ENCODE measurements at places on chromosomes 5 and 9.

- no peak for DNase-seq
Observed at GRCh38 chr5:160366230-160366629, 4.2 kb downstream of the C1QTNF2 start.

DNA sequence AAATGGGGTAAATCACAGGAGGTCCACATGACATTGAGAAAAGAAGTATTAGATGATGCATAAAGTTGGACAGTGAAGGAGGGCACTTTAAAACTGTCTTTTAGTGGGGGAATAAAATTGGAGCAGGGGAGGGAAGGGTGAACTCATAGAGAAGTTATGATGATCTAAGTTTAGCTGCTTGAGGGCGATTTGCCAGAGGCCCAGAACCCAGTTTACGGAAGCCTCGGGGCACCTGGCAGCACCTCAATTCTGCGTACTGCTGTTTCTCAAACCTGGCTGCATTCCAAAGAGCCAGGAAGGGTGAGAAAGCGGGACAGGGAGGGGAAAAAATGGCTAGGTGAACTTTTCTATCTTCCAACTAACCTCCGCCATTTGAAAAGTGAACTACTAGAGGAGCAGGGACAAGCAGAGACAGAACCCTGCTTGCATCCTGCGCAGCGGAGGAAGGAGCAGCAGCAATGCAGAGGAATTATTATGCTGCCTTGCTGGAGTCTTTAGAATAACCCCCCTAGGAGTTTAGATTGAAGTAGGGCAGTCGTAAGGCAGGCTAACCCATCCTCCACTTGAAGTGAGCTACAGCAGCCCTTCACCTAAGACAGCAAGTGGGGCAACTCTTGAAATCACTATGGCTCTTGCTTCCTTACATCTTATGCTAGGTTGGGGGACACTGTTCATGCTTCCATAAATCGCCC, 316.8 kb downstream of the BRINP1 start:
- no peak for DNase-seq

GRCh38 chr9:106961623-106962022, 98.7 kb downstream of the ZNF462 start:
- no peak for DNase-seq

DNA sequence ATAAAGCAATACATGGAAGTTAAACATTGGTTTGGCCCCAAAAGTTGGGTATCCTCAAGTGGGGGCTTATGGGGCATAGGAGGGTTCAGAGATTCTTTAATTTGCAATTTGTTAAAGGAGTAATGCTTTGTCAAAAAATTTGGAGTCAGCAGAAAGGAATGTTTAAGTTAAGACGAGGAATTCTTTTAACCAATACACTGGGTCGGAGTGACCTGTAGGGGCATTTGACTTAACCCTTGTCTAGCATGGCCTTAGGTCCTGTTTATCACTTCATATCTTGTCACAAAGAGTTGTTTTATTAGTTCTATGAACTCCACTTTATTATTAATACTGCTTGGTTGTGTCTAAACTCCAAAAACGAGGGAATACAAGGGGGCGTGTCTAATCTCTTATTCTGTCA, 656.1 kb upstream of the RORB start:
- DNase-seq: no peak

GRCh38 chr5:170971-171800, 20.1 kb upstream of the LRRC14B start:
- DNase-seq: no peak

DNA sequence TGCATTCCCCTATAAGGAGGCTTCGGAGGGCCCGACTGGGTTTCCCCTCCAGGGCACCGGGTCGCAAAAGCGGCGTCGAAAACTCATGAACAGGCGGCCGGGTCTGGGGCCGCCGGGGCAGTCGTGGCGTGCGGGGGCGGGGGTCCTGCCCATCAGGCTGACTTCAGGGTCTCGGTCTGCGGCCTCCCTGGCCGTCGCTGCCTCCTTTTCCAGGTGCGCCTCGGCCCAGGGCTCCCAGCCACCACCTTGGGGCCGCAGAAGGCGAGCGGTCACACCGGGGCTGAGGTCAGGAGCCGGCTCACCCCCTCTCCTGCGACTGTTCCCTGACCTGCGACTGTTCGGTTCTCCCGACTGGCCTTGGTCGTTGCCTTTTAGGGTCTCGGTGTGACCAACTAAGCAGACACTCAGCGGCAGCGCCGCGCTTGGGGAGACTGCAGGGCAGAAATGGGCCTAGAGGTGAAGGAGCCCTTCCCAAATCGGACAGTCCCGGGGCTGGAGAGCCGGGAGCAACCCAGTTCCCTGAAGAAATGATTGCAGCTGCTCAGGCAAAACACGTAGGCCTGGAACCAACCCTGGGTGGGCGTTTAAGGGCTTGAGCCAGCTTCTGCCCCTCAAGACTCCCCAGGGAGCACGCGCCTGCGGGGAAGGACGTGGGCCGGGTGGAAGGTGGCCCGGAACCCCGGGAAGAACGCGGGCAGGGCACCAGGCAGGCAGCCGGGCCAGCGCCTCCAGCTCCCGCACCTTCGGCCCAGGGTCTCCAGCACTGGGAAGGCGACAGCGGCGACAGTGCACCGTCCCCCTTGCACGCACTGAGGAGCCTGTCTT, 11.2 kb downstream of the IRX2 start:
- no peak for DNase-seq

DNA sequence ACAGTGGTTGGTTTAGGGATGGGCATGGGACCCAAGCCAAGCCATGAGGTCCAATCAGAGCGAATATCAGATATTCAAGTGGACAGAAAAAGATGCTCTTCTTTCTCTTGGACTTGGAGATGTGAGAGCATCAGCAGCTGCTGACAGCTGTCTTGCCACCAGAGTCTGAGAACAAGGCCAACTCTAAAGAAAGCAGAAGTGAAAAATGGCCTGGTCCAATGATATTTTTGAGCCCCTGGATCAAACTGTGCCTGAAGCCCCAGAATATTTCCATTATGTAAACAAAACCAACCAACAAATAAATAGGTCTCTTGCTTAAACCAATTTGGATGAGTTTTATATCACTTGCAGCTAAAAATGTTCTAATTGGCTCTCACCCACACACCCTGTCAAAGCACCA, 30.7 kb upstream of the JADE2 start:
- no peak for DNase-seq

GRCh38 chr9:132990781-132991180, 12.3 kb downstream of the GFI1B start:
- no peak for DNase-seq

DNA sequence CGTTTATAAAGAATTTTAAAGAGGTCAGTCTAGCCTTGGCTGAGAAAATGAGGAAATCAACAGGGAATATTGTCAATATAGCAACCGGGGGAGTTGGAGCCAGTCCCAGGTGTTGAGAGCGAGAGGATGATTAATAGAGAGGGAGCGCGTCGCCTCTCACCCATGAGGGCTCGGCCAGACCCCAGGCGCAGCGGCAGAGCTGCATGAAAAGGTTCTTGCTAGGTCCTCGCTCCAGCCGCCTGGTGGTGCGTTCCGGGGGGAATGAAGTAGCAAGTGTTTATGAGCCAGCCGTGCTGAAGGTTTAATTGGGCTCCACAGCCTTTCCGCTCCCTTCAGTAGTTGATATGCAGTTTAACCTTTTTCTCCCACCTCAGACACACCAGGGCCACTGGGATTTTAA, 167.3 kb upstream of the IRX1 start:
- no peak for DNase-seq

GRCh38 chr9:37038302-37038942, 4.4 kb upstream of the PAX5 start:
- DNase-seq: no peak

- DNase-seq: peak; percentile 87
Observed at GRCh38 chr5:116137544-116138378, 52.9 kb downstream of the COMMD10 start.

GRCh38 chr5:624118-624950, 12.2 kb downstream of the CEP72 start:
- no peak for DNase-seq

DNA sequence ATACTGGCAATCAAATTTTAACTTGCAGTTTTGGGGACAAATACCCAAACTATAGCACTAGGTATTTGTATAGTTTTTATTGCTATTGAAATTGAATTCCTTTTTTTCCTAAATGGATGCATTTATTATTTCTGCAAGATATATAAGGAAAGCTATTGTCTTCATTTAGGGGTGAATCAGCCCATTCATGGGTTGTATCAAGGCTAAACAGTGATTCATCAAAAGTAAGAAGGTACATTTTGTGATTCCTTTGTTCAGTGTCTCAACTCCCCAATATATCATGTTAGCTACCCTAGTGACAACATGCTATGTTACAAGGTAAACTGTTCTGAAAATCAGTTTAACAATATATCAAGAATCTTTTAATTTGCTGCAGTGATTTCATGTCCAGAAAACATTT, 185.7 kb downstream of the PLK2 start:
- no peak for DNase-seq

- DNase-seq: no peak
Observed at GRCh38 chr9:135979547-135980166, 18.5 kb upstream of the UBAC1 start.

- peak; percentile 94 for DNase-seq
Observed at GRCh38 chr9:127586537-127586936, 25.5 kb upstream of the STXBP1 start.

DNA sequence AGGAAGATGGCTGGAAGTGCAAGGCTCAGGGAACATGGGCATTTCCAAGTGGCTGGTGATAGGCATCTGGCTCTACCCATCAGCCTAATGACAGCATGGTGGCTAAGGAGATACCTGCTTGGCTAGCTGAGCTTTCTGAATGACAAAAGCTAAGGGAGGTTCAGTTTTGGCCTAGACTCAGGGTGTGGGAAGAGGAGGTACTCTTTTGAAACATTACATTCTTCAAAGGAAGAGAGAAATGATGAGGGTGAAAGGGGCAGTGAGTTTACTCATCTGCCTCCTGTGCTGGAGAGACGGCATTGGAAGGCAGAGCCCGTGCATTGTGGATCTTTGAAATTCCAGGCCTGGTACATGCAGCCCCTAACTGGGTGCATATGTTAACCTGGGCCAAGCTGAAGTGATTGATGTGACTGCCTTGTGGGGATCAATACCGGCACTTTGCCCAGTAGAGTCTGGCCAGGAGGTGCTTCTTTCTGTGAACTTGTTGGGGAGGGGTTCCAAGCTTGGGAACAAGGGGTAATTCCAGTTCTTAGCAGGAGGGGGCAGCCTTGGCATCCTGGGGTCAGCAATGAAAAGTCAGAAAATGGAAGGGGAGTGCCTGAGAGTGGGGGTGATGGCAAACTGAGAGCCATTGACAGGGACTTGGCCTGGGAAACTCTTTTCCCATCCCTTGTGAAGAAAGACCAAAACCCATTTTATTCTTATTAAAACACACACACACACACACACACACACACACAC, 108.6 kb downstream of the ACER2 start:
- DNase-seq: peak; percentile 40

GRCh38 chr9:93324191-93324834, 127.2 kb upstream of the FAM120A start:
- DNase-seq: no peak

DNA sequence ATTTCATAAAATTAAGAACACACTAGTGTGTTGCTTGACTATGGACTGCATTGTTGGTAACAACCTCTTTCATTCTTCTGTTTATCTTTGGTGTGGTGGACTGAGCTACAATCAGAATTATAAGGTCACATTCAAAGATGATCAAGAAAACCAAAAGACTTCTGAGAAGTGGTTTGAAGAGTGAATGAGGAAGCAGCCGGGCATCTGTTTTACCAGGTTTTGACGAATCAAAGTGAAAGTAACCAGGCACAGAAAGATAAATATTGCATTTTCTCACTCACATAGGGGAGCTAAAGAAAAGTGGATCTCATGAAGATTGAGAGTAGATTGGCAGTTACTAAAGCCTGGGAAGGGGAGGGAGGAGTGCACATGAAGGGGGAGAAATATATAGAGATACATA, 589.1 kb downstream of the ZNF608 start:
- peak; percentile 42 for DNase-seq

GRCh38 chr5:137122558-137122957, 376.6 kb downstream of the SPOCK1 start:
- DNase-seq: no peak

- no peak for DNase-seq
Observed at GRCh38 chr5:143635146-143635752, 176.7 kb upstream of the HMHB1 start.

DNA sequence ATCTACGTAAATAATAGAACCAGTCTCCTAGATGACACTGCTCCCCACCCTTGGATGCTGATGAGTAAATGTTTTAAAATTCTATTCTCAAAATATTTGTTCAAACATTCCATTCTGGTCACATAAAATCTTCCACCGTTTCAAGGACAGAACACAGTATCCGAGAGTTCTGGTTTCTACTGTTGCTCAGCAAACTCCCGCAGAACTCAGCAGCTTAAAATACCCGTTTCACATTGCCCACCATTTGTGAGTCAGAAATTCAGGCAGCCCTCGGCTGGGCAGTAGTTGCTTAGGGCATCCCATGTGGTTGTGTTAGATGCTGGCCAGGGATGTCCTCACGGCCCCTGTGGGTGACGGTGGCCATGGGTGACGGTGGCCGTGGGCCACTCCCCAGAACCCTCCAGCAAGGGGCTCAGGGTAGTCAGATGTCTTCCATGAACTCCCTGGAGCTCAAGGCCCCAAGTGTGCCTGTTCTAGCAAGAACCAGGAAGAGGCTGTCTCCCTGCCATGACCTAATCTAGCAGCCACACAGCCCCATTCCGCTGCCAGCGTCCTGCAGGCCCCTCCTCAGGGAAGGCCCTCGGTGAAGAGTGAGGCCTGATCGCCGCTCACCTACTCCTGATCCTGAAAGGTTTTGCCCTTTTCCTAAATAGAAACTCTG, 17.4 kb downstream of the MGAT1 start:
- DNase-seq: no peak

- DNase-seq: peak; percentile 64
Observed at GRCh38 chr5:123813937-123814624, 302.1 kb downstream of the CSNK1G3 start.

DNA sequence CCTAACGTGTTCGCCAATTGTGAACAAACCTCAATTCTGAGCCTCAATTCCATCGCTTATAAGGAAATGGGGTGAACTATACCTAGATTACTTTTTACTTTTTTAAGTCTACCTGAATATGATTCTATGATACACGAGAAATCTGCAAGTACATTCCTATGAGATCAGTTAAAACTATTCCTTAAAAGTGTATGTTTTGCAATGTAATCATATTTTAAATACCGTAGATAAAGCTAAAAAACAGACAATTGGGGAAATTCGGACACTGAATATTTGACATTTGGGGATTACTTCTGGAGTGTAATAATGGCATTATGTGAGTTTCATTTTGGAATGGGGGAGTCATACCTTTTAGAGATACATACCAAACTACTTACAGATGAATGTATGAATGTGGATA, 62.3 kb downstream of the STRBP start:
- DNase-seq: no peak

- DNase-seq: peak; percentile 57
Observed at GRCh38 chr9:135098400-135099105, 11.1 kb downstream of the OLFM1 start.

- peak; percentile 17 for DNase-seq
Observed at GRCh38 chr5:165360784-165361542, 1855.5 kb downstream of the MAT2B start.

Data from hematopoietic multipotent progenitor cell treated with erythropoietin and hydrocortisone succinate and interleukin-3 and kit ligand, for 6 days (in vitro differentiated cells).